Activated CD8-positive, alpha-beta memory T cell treated with anti-CD3 and anti-CD28 coated beads for 4 hours (primary cell): ENCODE measurements at places on chromosomes 2 and 18.

GRCh38 chr18:77765468-77765867 is 515.8 kb downstream of the GALR1 start:
- no peak for DNase-seq

- DNase-seq: no peak
Measured at GRCh38 chr2:185990861-185991525, 252.4 kb downstream of the FSIP2 start.

- no peak for DNase-seq
Measured at GRCh38 chr2:206305523-206306245, 31.2 kb downstream of the ZDBF2 start.

DNA sequence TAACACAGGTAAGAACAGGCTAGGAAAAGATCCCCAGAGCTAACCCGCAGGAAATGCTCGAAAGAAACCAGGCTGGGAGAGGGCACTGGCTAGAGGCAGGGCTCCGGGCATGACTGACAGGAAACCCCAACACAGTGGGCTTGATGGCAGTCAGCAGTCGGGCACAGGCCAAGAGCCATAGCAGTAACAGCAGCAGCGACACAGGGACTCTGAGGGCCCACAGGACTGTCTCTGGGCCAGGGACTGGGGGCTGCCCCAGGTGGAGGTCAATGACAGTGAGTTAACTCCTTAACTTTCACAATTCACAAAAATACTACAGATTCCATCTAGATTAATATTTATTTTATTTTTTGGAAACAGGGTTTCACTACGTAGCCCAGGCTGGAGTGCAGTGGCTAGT is 37.3 kb upstream of the ASPRV1 start:
- no peak for DNase-seq

DNA sequence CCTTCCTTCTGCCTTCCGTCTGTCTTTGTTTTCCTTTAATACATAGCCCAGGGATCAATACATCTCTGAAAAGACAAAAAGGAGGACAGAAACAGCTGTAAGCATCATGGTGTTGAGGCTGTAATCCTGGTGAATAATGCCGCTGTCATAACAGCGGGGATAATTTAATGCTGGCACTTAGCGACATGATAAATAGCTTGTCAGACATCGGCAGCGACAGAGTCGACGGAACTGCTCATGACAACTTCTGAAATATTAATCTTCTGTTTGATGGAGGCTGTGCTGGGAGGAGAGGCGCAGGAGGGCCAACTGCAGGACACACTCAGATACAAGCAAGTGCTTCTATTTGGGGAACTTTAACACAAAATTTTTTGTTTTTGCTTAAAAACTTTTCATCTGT is 602.2 kb downstream of the GALR1 start:
- no peak for DNase-seq

- no peak for DNase-seq
Measured at GRCh38 chr2:235293061-235293460, 200.8 kb upstream of the AGAP1 start.

DNA sequence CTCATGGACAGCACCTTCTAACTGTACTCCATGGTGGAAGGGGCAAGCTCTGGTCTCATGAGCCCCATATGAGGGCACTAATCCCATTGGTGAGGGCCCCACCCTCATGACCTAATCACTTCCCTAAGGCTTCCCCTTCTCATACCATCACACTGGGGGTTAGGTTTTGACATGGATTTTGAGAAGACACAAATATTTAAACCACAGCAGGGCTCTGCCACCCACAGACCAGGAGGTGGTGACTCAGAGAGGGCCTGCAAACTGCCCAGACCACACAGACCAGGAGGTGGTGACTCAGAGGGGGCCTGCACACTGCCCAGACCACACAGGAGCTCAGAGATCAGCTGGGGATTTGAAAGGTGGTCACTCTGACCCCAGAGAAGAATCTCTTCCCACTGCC is 222.0 kb downstream of the KLHL29 start:
- DNase-seq: no peak

GRCh38 chr2:113986762-113987290 is 96.9 kb downstream of the ACTR3 start:
- no peak for DNase-seq

DNA sequence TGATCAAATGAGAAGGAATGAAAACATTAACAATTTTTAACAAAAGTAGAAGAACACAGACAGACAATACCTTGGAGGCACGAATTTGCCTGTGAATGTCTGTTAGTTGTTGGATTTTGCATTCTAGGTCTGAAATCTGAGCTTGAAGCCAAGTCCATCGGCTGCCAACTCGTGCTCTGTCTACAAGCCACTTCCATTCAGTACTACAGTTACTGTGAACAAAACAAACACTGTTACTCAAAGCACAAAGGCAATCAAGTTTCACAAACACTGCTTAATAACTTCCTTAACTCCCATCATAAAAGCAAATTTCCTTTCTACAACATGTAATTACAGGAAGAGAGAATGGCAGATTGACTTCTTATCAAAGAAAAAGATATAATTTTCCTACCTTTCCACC is 42.2 kb downstream of the KANSL1L start:
- no peak for DNase-seq

GRCh38 chr2:65397122-65397521 is 35.3 kb downstream of the SPRED2 start:
- no peak for DNase-seq

DNA sequence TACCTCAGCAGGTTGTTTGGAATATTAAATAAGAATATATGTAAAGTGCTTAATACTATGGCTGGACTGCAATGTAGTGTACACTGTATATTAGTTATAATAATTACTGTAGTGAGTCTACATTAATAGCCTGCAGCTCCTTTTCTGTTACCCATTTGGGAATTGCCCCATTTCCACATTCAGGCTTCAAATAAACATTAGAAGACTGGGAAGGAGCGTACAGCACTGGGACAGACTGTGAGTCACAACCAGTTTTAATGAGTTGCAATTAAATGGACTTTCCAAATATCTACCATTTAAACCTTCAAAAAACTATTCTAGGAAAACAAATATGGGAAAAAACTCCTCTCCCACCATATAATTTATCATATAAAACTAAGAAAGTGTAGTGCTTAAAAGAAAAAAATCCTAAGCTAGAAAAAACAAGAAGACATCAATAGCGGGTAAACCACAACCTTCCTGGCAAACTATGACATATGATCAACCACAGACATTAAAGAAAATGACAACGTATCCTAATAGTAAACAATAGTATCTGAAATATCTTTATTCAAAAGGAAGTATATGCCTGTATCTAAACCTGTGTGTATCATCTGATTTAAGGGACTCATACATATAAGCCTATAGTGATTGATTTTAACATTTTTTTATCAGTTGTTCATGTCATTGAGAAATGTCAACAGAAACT is 86.1 kb downstream of the TRIP12 start:
- no peak for DNase-seq

- DNase-seq: no peak
Measured at GRCh38 chr2:19195661-19196060, 162.8 kb downstream of the OSR1 start.

DNA sequence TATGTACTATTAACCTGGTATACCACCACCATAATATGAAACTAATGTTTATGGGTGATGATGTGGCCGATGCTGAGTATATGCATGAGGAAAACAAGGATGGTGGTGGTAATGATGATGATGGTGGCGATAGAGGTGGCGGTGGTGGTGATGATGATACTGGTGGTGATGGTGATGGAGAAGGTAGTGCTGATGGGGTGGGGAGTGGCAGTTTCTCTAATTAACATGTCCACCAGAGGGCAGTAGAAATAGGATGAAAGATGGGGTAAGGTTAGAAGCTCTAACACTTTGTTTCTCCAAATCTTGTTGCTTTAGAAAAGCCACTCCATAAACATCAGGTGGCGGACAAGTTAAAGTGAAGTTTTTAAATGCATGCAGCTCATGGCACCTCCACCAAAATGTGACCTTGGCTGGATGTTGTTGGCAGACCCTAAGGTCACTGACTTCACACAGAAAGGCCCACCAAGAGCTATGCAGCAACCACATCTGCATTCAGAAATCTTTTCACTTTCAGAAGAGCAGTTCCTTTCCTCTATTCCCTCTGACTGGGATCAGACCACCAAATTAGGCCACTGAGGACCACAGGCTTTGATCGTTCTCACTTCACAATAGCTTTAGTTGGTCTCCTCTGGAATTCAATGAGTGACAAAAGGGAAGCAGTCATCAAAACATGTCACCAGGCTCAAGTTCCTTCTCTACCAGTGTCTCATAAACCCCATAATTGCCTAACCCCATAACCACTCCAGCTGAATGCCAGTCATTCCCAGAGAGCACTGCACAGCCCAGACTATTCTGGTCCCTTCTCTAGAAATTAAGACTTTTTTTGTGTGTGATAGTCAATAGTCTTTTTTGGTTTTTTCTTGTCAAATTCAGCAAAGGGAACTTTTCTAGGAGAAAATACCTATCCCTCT is 7.5 kb upstream of the BCL11A start:
- DNase-seq: no peak

GRCh38 chr2:191933307-191934105 is 86.6 kb upstream of the CAVIN2 start:
- no peak for DNase-seq

GRCh38 chr2:150485871-150486538 is 1.5 kb downstream of the RND3 start:
- DNase-seq: no peak

DNA sequence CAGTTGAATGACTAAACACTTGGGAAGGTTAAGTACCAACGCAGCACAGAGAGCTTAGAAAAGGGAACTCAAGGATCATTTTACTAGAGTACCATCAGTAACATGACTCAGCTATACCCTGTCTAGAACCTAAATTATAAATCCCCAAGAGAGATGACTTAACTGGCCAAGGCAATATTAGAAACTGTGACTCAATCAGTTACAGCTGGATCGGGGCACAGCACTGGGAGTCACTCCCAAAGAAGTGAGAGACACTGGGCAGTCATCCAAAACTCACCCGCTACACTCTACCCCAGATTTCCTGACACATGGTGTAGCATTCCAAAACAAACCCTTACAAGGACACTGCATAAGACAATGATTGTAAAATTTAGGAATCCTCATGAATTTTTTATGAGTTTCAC is 17.7 kb downstream of the IWS1 start:
- DNase-seq: no peak

GRCh38 chr2:149877913-149878312 is 290.3 kb upstream of the MMADHC start:
- no peak for DNase-seq

DNA sequence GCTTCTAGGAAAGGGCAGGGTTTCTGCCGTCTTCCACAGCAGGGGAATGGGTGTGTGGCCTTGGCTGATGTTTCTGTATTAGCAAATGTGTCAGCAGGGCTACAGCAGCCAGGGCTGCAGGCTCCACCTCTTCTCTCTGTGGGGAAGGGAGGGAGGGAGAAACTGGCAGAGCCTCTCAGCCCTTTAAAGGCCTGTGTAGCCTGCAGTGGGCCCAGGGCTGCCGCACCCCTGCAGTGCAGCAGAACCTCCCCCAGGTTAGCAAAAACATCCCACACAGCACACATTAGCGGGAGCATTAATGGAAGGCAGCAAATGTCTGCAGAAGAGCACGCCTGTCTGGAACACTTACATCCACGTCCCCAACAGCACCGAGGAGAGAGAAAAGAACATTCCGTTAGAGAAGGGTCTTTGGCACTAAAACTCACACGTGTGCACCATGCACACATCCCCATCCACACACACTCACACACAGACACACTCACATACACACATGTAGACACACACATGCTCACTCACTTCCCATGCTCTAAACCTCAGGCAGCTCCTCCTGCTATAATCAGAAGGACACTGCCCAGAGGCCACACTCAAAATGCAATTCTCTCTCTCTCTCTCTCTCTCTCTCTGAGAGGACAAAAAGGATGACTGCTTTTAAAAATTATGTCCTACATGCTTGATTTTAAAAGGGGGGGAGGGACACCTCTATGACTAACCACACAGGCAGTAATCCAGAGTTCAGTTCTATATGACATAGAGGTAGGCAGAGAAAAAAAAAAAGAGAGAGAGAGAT is 24.1 kb downstream of the MRPL35 start:
- DNase-seq: no peak

- DNase-seq: no peak
Measured at GRCh38 chr2:85318222-85319074, 9.3 kb downstream of the TGOLN2 start.

- DNase-seq: no peak
Measured at GRCh38 chr2:173997753-173998152, 32.6 kb upstream of the SP3 start.

DNA sequence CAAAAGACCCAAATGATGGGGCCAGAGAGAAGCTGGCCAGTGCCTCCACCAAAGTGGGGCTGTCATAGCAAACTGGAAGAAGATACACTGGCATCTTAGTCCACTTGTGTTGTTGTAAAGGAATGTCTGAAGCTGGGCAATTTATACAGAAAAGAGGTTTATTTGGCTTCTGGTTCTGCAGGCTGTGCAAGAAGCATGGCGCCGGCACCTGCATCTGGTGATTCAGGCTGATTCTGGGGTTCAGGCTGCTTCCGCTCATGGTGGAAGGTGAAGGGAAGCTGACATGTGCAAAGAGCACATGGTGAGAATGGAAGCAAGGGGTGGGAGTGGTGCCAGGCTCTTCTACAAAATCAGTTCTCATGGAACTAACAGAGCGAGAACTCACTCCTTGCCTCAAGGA is 135.9 kb upstream of the TWIST2 start:
- no peak for DNase-seq

DNA sequence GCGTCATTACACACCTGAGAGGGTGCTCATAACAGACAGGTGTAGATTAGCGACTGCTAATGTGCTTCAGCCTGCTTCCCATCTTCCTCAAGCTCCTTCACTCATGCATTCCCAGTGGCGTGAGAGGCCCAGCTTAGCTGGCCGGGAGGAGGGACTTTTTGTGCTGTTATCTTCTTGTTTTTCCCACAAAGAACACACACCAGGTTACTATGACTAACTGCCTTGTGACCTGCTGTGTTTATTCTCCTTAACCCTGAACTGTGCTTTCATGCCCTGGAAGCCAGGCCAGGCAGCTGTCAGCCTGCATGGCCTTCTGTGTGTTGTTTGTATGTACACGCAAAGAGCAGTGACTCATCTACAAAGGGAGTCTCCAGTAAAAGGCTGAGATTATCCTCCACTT is 143.8 kb downstream of the PIEZO2 start:
- DNase-seq: no peak

GRCh38 chr2:184598316-184599053 is at the start of gene ZNF804A:
TSS of gene ZNF804A (plus strand) at chr2:184598529. CDS start at chr2:184598960, 431 bp downstream.
- DNase-seq: no peak

DNA sequence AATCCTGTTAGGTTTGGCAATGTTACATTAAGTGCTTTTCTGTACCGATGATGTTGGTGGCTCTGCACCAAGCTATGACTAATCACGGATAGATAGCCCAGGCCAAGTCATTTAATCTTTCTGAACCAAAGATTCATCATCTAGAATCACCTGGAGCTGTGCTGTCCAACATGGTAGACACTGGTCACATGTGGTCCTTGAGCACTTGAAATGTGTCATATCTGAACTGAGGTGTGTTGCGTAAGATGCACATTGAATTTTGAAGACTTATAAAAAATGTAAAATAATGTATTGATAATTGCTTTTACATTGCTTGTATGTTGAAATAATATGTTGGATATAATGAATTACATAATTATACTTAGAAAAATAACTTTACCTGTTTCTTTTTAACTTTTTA is 39.8 kb upstream of the NXPH2 start:
- no peak for DNase-seq

- DNase-seq: no peak
Measured at GRCh38 chr2:136185981-136186776, 68.2 kb upstream of the CXCR4 start.
